ENCODE measurements at places on chromosomes 7 and 10.

DNA sequence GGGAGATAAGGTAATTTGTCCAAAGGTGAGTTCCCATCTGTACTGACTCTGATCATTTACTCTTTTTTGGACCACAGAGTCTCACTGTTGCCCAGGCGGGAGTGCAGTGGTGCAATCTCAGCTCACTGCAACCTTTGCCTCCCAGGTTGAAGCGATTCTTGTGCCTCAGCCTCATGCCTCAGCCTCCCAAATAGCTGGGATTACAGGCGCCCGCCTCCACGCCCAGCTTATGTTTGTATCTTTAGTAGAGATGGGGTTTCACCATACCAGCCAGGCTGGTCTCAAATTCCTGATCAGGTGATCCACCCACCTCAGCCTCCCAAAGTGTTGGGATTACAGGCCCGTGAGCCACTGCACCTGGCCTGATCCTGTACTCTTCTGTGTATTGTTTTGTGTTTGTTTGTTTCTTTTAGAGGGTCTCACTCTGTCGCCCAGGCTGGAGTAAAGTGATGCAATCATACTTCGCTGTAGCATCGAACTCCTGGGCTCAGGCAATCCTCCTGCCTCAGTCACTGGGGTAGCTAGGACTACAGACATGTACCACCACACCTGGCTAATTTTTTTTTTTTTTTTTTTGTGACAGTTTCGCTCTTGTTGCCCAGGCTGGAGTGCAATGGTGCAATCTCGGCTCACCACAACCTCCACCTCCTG, 2.4 kb downstream of the NOLC1 start:
- DNase-seq, result no peak

GRCh38 chr10:12350925-12351324, 1.6 kb downstream of the CAMK1D start:
- no peak for DNase-seq

DNA sequence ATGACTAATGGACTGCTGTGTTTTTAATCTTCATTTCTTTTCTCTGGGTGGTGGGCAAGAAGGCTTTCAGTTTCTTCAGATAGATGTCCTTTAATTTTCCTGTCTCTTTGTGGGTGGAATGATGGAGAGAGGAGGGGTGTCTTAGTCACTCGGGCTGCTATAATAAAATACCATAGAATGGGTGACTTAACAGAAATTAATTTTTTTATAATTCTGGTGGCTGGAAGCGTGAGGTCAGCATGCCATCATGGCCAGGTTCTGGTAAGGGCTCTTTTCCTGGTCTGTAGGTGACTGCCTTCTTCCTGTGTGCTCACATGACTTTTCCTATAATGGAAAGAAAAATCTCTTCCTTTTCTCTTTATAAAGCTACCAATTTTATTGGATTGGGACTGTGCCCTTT, 6.3 kb downstream of the RSBN1L start:
- no peak for DNase-seq

GRCh38 chr7:7848246-7848645, 120.3 kb upstream of the GLCCI1 start:
- DNase-seq, result no peak

- no peak for DNase-seq
Measured at GRCh38 chr10:78609976-78610375, 458.8 kb upstream of the ZMIZ1 start.

DNA sequence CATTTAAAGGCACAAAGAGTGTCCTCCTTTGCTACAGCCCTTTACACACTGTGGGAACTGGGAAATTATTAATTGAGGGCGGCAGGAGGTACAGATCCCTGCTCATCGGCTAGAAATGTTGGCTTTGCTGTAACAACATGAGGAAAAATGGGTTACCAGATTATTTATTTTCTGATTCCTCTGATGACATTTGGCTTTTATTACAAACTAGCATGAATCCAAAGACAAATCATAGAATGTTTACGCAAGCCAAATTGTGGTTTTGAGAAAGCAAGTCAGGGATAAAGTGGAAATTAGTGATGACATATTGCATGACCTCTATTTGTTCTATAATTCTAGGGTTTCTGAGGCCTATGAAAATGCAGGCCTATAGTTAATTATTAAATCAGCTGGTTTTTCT, 126.1 kb upstream of the TMEM196 start:
- DNase-seq, result no peak

DNA sequence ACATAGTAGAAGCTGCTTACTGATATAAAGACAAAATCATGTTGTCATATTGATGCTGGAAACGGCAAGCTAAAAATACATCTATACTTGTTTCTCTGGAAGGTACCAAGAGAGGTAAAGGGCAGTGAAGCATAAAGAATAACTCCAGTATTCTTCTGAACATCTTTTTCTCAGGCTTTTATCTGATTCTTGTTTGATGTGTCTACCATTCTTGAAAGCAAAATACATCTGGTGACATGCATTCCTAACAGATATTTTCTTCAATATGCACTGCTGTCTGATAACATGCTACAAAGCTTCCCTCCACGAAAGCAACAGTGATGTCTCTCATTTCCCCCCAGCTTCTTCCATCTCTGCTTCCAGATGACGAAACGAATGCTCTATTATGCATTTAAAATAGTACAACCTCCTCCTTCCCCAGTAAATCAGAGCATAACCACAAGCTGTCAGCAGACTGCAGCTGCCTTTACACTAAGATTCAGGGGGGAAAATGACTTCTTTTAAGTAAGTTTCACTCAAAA, 100.8 kb downstream of the ARHGAP21 start:
- no peak for DNase-seq

DNA sequence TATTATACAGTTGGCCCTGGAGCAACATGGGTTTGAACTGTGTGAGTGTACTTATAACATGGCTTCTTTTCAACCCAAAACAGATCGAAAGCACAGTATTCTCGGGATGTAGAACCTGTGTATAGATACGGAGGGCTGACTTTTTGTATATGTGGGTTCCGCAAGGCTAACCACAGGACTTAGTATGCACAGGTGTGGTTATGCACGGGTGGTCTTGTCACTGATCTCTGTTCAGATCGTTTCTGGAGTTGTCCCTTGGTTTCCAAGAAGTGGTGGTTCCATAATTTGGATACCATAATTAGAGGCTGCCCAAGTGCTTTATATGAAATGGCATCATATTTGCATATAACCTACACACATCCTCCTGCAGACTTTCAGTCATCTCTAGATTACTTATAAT, 10.9 kb upstream of the BHLHA15 start:
- DNase-seq, result no peak

DNA sequence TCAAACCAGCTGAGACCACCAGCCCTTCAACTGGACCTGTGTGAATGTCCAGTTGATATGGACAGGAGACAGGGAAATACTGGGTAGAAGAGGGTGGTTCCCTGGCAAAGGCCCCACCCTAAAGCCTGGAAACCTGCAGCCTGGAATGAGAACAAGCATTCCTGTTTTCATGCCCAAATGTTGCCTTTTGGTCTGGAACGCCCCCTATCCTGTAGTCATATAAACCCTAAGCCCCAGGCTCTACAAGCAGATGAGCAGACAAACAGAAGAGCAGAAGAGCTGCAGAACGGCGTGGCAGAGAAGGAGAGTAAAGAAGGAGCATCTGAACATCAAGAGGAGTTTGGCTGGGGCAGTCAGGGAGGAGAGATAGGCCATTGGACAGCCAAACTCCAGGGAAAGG, 38.4 kb downstream of the SYPL1 start:
- no peak for DNase-seq

DNA sequence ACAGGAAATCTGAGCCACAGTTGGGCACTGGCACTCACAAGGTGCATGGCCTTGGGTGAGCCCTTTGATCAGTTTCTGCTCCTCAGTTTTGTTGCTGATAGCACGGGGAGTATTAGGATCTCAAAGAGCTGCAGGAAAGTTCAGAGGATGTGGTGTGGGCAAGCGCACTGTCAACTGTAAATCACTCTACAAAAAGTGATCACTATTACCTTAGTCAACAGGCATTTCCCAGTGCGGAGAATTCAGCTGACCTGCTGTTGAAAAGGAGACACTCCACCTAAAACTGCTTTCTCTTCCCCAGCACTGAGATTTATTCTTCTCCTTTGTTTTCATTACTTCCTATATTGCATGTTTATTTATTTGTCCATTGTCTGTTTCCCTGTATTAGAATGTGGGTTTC, 331.0 kb downstream of the PRPF18 start:
- no peak for DNase-seq

GRCh38 chr10:36669615-36670352, 455.6 kb upstream of the ANKRD30A start:
- DNase-seq, result no peak

DNA sequence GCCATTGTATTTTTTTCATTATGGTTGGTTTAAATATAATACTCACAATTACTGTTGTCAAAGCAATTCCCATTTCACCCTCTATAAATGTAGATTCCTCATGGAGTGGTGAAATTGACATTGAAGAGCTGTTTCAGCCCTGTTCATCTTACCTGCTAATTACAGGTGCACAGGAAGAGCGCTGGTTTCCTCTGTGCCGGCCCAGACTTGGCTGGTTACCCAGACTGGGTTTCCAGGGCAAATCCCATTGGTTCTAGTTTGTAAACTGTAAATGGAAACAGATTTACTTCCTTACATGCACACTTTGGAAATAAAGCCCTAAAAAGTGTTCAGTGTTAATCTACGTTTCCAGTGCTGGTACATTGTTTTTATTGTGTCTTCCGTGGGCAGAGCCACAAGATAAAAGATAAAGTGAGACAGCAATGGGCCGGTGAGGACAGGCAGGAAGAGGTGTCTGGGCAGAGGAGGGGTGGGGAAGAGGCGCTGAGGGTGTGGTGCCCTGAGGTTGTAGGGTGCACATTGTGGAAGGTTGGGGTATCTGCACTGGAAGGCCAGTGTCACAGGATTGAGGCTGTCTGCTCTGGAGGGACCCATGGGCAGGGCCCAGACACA, 71.6 kb upstream of the ZPBP start:
- no peak for DNase-seq

GRCh38 chr10:126496771-126497545, 108.7 kb upstream of the ADAM12 start:
- no peak for DNase-seq

- DNase-seq, result no peak
Measured at GRCh38 chr10:11023009-11023953, 5.6 kb downstream of the CELF2 start.

DNA sequence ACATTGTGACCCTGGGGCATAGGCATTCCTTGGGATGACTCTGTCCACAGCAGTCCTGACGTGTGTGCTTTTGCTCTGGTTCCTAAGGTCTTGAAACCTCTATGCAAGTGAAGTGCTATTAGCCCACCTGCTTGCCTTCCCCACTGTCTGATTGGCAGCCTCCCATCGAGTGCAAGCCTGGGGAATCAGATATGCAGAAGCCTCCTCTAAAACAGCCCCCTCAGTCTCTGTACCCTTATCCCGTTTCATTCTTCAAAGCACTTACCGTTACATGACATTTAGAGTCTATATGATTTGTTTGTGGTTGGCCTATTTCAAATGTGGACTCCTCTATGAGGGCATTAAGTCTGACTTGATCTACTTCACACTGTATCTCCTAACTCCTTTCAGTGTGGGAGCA, 4.3 kb downstream of the KIAA1217 start:
- DNase-seq, result no peak

- no peak for DNase-seq
Measured at GRCh38 chr7:123537026-123537642, 2.7 kb upstream of the IQUB start.

- DNase-seq, result no peak
Measured at GRCh38 chr7:17402628-17403278, 104.3 kb downstream of the AHR start.

DNA sequence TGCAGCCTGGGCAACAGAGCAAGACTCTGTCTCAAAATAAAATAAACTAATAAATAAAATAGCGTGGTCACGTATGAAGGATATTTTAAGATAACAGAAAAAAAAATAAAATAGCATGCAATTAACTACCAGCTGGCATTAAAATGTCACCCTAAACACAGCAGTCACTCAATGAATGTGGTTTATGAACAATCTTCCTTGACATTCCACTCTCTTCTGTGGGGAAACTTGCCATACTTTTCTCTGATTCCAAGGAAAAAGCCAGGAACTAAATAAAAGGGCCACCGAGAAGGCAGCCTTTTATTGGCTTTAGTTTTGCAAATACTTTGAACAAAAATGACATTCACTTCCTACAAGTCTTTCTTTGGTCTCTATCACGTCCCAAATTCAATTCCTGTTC, 266.6 kb downstream of the PARD3 start:
- no peak for DNase-seq

GRCh38 chr10:99929360-99929759, 80.4 kb downstream of the DNMBP start:
- DNase-seq, result no peak
